ENCODE measurements at places on chromosomes 2 and 18.

DNA sequence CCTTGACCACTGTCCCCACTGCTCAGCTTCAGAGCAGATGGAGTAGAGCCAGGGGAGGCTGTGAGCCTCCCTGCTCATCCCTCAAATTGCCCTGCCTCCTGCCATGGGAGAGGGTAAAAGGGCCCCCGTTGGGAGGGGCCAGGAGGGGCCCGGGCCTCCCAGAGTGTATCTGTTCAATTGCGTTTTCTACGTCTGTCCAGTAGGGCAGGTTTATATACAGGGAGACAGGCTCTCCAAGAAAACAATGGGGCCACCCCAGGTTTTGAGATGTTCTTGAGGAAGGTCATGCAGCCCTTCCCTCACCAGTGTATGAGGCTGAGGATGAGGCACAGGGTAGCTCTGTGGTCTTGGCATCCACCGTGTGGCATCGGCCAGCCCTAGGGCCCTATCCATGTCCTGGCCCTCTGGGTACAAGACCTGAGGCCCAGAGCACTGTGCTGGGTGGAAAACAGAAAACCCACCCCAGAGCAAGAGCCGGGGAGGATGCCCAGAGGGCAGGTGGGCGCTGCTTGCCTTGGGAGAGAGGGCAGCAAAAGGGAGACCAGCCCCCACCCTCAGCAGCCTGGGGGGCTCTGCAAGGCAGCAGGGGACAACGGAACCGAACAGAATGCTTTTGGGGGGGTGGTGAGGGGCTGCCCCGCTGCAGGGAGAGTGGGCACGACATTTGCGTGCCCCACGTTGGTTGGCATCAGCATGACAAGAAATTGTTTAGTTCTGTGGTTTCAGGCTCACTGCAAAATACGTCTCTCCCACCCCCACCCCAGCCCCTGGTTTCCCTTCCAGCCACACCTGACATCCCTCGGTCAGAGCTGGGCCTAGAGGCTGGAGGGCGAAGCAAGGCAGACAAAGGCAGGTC lies 141.5 kb downstream of the ACOXL start:
- no peak for DNase-seq

DNA sequence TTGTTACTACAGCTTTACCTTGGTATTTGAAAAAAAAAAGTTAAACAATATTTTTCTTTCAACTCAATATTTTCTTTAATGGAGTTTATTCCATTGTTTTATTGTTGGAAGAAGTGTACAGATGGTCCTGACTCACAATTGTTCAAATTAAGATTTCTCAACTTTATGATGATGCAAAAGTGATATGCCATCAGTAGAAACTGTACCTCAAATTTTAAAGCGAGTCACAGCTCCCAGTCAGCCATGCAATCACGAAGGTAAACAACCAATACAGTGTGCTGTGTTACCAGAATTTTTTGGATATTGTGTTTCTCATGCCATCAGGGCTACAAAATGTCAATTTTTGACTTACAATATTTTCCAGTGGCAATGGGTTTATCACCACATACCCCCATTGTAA lies 54.0 kb upstream of the COL5A2 start:
- DNase-seq: no peak

DNA sequence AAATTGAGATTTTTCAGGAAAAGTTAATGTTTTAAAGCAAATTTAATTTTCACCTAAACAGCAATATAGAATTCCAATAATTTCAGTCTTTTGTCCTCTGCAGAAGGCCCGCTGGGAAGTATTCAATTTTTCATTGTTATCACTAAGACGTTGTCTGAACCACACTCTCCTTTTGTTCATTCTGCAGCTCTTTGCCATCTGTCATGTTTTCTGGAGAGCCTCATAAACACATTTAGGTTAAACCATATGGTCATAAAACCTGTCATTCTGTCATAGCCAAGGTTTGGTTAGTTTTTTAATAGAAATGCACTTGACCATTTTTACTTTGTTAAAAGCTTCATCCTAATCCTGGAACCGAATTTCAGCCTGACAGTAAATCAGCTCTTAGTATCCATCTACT lies 54.0 kb upstream of the PGAP1 start:
- no peak for DNase-seq

- no peak for DNase-seq
Observed at GRCh38 chr2:51981783-51982182, 949.9 kb upstream of the NRXN1 start.

DNA sequence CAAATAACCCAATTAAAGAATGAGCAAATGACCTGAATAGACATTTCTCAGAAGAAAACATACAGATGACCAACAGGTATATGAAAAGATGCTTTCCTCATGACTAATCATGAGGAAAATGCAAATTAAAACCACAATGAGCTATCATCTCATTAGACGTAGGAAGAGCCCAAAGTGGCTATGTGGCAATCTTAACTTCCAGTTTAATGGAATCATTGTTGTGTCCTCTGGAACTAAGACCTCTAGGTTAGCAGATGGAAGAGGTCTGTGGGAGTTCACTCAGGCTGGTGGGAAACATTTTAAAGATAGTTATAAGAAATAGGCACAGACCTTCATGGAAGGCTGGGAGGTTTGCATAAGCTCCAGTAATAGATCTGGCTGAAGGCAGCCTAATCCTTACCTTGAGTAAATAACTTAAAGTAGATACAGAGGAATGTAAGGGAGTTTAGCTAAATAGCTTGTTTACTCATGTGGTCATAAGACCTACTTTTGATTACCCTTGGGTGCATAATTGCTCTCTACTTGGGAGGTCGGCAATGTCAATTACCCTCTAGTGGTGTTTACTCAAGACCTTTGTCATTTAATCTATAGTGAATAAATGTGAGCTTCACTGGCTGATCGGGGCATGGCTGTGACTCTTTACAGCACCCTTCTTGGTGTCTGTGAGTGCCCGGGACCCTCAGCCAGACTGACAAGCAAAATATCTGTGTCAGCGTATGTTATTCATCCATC lies 119.0 kb downstream of the GULP1 start:
- DNase-seq: no peak

GRCh38 chr2:15260835-15261234 lies 300.3 kb downstream of the NBAS start:
- DNase-seq: no peak

DNA sequence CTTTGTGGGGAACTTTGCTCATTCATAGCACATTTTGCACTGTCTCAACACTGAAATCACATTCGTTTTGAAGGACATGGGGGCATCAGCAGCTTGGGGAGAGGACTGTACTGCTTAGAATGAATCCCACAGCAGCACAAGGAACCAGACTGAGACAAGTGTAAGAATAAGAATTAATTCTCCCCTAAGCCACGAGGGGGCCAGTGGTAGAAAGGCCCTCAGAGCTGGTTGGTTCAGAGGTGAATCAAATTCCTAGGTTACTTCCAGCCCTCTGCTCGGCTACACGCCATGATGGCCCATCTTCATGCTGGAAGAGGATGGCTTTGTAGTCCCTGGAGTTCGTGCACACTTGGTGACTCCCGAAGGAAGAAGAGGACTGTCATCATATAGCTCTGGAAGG lies 12.0 kb upstream of the MC5R start:
- no peak for DNase-seq

- no peak for DNase-seq
Observed at GRCh38 chr18:8667846-8668245, 37.5 kb upstream of the MTCL1 start.

Measured in dermis microvascular lymphatic vessel endothelial cell (primary cell).